Fibroblast of skin of left biceps (primary cell): ENCODE measurements at places on chromosomes 7 and 10.

GRCh38 chr10:61950449-61951143 lies 49.1 kb downstream of the ARID5B start:
- no peak for DNase-seq

DNA sequence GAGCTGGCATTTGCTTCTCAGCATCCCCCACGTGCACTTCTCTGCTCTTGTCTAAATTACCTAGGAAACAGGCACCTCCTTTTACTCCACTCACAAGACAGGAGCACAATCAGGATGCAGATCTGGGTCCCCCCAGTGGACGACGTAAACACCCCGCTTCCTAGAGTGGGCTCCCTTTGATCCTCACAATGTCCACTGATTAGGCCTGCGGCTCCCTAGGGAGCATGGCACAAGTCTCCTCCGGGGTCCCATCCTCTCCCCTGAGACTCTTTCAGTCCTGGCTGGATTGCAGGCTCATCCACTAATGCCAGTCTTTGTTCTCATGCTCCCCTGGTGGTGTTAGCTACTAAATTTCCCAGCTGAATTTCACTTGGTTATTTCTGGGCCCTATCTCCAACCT lies 98.3 kb downstream of the GLI3 start:
- no peak for DNase-seq

- DNase-seq: no peak
These were observed 589 bp upstream of the ZFAND4 start for GRCh38 chr10:45673074-45673648.

DNA sequence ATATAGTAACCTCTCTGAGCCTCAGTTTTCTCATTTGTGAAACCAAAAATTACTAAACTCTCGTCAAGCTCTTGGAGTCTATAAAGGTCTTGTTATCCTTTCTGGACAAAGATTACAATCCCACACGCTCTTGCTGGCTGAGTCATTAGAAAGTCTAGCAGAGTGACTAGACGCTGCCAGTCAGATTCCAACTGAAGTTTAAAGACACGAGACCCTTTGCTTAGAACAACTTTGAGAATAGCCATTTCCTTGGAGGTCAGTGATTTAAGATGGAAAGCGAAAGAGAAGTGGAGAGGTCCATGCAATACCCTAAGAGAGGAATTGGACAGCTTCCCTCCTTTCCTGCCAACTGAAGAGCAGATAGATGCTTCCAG lies 119.5 kb downstream of the APBB1IP start:
- no peak for DNase-seq

DNA sequence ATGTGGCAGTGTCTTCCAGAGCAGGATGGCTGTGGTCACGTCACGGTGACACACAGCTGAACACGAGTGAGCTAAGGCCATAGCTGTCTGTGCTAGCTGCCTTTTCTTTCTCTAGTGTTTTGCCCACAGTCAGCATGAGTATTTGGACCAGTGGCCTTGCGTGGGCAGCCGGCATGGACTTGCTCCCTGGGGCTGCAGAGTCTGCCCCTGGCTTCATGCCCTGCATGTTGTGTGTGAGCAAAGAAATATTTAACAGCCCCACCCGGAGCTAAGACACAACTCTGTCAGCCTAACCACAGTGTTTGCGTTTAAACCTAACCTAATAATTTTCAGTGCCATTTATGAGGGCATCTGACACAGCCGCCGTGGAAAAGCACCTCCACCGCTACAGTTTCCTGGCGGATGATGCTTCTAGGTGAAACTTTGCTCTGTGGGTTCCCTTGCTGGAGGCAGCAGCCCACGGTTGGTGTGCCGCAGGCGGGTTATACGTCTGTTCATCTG lies 14.6 kb downstream of the CHST12 start:
- DNase-seq: no peak
